ENCODE measurements at places on chromosomes 16 and 17.
A peak's percentile ranks its signal among the peaks of the same experiment; 100 is the strongest.

DNA sequence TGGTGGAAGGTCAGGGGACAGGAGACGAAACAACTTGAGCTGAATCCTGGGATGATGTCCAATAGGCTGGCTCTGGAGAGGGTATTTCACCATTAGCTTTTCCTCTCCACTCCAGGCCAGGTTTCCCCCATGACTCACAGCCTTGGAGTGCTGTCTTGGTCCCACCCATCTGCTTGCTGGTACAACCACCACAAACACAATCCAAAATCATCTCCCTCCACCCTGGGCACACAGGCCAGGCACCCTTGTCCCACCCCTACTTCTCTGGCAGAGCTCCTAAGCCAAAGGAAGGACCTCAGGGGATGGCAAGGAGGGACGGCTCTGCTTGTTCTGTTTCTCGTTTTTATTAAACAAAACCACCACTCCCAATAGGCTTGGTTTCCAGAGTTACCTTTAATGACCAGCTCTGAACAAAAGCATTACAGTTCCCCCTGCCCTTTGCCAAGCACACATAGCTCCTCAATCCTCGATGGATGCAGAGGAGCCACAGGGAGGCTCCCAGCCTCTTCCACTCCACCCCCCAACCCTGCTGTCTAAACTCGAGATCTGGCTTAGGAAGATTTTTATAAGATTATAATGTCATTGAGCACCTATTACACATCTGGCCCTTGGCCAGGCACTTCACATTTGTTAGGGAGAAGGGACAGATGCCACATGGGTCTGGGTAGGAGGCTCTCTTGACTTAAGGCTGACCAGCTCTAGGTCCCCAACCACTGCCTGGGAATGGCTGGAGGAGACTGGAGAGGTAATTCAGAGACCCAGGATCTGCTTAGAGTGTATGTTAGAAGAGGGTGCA, 13.3 kb downstream of the CAVIN1 start:
- no peak for DNase-seq

DNA sequence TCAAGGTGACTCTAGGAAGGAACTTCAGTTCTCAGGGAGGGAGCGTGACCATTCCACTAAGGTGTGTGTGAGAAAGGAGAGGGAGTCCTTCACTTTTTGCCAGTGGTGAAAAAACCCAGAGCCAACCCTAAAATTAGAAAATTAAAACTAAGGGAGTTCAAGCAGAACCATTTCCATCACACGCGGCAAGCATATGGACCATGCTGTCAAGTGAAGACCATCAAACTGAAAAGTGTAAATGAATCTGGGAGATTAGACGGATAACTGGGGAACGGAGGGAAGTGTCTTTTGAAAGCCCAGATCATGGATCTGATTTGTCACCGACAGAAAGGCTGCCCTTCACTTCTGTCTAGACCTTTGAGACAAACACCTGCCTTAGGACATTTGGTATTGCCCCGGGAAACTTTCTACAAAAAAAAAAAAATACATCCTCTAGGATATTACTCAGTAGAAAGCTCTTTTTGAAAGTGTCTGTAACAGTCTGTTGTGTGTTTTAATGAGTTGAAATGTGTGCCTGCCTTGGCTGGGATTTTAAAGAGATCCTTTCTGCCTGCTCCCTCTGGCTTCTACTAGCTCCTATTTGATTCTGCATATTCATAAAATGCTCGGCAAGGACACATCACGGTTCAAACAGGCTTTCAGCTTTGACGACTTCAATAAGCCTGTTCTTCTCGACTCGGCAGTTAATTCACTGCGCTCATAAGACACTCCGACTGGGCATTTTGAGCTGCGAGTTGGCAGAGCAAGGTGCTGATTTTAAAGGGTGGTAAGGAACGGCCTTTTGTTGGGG, 81.4 kb upstream of the ERCC4 start:
- no peak for DNase-seq

GRCh38 chr16:14464796-14465195, 165.3 kb downstream of the PARN start:
- DNase-seq, result no peak

DNA sequence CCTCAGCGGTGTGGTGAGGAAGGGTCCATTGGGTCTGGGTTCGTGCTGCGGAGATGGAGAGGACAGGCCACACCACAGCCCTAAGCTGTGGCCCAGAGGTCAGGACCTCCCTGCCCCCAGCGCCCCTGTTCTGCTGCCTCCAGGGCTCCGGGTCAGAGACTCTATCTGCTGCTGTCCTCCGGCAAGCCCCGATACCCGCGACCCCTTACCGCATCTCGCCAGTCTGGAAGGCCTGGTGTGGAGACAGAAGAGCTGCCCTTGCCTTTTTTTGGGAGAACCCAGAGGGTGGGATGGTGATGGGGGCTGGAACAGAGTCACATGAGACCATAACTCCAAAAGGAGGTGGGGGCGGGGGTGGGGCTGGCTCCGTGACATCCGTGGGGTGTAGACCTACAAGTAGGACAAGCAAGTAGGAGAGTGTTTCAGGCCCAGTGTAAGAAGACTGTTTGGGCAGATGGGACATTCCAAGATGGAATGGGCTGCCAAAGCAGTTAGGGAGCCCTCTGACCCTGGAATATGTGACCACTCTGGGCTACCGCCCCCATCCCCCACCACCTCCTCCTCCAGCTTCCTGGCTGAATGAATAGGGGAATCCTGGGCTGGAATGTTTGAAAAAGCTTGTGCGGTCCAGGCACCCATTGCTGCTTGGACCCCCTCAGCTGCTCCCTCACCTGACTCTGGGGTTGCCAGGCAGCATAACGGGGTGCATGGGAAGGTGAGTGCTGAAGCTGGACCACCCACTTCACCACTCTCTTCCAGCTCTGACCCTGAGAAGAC, 1.4 kb downstream of the XYLT2 start:
- DNase-seq, result no peak

DNA sequence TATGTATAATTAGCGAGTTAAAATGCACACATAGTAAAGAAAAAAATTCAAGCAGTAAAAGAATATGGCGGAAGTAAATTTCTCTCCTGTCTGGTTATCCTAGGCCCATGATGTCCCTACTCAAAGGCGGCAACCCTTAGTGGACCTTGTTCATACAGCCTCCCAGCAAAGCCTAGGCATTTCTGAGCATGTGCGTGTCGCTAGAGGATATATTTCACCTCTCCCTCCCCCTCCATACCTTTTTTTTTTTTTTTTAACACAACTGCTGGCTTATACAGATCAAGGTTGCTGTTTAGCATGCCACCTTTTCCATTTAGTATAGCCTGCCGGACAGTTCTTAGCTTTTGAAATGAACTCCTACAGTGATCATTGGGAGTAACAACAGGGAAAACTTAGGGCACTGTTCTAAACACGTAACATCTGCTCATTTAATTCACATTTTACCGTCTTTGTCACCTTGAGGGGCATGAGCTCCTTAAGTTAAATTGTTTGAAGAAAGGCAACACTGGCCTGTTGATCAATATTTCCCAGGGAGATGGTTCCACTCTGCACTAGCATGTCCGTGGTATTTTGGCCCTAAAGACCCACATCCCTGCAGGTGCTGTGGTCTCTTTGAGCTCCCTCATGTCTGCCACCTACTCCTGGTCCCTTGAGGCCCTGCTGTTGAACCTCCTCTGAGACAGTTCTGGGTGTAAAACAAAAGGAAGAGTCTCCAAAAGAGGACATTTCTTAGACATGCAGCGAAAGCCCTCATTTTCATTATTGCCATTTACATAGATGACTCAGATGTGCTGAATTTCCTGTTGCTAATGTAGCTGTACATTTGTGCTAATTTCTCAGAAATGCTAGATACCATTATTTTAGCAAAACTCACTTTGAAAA, 4.1 kb upstream of the TNFRSF13B start:
- no peak for DNase-seq

GRCh38 chr16:46782320-46782719, 34.2 kb upstream of the MYLK3 start:
- no peak for DNase-seq

GRCh38 chr17:76551685-76552084, 11.8 kb downstream of the PRCD start:
- DNase-seq, result no peak

GRCh38 chr17:63196772-63197335, 230.8 kb downstream of the TANC2 start:
- no peak for DNase-seq

GRCh38 chr17:72273289-72274056, 152.7 kb downstream of the SOX9 start:
- DNase-seq, result no peak

DNA sequence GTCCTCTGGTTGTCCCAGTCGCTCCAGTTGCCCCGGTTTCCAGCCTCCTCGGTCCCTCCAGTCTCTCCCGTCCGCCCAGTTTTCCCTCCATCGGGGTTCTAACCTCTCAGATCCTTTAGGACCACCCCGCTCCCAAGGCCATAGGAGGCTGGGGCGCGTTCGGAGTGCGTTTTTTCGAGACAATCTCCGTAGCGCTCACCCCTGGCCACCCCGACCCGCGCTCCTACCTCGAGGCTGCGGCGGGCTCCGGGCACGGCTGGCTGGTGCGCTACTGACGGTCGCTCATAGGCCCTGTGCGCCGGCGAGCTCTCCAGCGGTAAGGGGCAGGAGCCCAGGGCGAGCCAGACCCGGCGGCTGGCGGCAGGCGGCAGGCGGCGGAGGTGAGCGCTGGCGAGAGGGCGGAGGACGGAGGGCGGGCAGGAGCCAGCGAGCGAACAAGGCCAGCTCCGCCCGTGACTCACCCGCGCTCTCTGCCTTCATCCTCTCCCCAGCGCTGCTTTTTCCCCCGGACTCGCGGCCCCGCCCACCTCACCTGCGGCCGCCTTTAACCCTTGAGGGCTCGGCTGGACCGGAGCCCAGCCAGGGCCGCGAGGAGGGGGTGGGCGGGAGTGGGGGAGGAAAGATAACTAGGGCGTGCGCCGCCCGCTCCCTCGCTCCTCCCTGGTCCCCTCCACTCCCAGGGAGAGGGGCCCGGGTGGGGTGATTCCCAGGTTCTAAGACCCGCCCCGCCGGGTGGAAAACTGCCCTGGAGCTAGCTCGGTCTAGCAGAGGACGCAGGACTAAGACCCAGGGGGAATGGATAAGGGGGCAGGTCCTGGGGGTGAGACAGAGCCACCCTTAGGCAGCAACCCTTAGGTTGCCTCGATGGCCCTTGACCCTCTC, at the start of gene SP6:
Gene SP6 (minus strand): TSS at position 472 of the 882 bp plus-strand sequence. CDS start 2,734 bp downstream, outside the sequence.
- DNase-seq, result peak; percentile 70

DNA sequence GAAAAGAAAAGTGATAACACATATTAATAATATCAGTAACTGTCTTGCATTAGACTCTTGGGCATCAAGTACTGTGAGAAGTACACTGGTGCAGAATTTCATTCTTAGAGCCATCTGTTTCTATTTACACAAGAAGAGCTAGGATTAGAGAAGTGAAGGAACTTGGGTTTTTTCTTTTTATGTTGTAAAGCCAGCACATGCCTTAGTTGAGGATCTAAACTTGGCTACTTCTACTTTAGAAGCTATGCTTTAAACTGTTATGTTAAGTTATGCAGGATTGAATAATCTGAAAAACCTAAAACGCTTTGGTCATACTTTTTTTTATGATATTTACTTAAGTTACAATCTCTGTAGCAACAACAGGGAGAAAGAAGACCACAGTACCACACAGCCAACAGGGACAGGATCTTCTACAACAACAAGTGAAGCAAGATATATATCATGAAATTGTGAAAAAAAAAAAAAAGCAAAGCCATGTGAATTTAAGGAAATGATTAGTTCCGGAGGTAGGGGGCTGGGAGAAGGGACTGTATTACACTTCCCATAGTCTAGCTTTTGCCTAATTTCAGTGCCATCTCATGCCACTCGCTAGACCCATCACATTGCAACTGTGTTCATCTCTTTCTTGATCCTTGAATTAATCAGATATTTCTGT, 305.1 kb upstream of the GOT2 start:
- no peak for DNase-seq

DNA sequence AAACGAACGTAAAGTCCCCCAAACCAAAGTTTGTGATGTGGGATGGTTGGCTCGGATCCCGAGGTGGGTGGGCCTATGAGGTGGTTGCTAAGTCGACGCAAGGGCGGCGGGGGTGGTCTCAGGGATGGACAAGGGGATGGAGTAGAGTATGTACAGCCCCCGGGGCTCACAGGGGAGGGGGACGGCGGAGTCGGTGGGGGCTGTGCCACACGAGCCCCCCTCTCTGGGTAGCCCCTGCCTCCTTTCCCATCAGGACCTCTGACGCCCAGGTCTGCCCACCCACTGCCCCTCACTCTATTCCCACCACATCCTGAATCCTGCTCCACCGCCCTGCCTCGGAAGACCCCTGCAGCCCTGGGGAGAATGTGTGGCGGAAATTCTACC, 15.2 kb downstream of the IL34 start:
- DNase-seq, result no peak

DNA sequence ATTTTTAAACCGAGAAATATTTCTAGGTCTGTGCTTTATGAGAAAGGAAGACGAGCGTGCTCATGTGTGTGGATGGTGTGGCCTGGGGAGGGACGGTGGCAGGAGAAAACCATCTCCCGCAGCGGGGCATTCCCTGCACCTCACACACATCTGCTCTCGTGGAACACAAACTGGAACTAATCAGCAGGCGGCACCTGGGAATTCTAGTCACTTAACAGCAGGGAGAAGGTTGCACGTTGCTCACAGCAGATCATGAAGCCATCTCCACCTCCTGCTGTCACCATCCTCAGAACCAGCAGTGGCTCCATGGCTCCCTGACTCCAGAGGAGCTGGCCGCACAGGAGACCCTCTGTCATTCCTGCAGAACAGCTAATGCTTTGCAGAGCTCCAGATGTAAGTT, 35.2 kb downstream of the ADCY9 start:
- DNase-seq, result no peak

- DNase-seq, result no peak
These were observed 88.4 kb downstream of the USP32 start for GRCh38 chr17:60303406-60304099.

- no peak for DNase-seq
These were observed 90.4 kb downstream of the AHSP start for GRCh38 chr16:31618130-31618529.

DNA sequence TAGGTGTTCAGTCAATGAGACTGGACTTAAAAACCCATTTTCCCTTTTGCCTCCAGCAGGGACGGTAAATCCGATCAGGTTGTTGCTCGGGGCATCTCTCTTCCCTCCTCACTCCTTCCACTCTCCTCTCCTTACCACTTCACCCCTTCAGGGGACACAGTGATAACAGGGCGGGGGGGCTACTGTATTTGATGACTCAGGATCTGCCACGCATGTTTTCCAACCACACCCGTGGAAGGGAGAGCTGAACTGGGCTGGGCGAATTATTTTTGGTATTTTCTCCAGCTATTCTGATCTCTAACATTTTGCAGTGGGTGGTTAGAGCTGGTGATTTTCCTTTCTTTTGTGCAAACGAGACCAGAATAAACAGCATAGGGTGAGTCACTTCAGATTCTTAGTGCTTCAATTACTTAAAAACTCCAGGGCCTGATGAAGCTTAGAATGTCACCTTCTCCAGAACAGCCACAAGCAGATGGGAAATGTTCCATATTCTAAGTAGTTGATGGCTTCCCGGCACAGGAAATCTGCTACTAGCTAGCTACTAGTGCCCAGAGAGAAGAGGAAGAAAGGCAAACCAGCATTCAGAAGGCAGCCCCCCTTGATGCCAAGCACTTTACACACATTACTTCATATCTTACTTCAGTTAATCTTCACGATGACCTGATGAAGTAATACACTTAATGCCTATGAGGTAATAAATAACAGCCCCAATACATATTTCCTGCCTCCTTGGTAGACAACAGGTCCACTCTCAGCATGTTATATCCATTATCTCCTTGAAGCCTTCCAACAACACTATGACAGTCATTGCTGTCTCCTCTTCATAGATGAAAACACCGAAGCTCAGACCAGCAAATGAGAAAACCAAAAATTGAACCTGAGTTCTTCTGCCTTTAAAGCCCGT, 74.1 kb downstream of the ASIC2 start:
- DNase-seq, result no peak

GRCh38 chr16:73000907-73001521, 46.9 kb downstream of the ZFHX3 start:
- DNase-seq, result no peak

GRCh38 chr16:74079232-74079586, 217.4 kb upstream of the PSMD7 start:
- DNase-seq, result no peak
